ENCODE measurements at places on chromosomes 3 and 15.
A peak's percentile ranks its signal among the peaks of the same experiment; 100 is the strongest.

DNA sequence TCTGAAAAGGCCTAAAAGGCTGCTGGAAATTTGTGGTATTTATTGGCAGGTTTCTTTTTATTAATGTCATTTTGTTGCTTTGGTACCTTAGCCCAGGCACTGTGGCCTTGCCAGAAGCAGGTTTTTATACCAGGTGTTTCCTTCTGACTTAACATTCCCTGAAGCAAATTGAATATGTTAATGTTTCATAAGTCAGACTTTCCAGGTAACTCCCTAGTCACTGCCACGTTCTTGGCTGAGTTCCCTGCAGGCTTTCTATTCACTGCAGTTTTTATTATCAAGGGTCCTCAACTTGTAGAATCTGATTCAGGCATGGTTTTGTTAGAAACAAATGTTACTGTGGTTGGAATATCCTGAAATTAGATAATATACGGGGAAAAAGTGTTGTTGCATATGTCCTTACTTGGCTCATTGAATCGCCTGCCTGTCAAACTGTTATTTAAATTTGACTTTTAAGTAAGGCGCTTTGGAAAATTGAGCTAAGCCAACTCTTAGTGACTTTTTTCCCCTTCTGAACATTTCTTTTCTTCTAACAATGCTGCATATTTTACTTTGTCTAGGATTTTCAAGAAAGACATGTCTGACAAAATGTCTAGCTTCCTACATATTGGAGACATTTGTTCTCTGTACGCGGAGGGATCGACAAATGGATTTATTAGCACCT, 22.9 kb downstream of the ITPR1 start:
- no peak for DNase-seq

- no peak for DNase-seq
Observed at GRCh38 chr15:85771781-85772445, 22.8 kb downstream of the KLHL25 start.

DNA sequence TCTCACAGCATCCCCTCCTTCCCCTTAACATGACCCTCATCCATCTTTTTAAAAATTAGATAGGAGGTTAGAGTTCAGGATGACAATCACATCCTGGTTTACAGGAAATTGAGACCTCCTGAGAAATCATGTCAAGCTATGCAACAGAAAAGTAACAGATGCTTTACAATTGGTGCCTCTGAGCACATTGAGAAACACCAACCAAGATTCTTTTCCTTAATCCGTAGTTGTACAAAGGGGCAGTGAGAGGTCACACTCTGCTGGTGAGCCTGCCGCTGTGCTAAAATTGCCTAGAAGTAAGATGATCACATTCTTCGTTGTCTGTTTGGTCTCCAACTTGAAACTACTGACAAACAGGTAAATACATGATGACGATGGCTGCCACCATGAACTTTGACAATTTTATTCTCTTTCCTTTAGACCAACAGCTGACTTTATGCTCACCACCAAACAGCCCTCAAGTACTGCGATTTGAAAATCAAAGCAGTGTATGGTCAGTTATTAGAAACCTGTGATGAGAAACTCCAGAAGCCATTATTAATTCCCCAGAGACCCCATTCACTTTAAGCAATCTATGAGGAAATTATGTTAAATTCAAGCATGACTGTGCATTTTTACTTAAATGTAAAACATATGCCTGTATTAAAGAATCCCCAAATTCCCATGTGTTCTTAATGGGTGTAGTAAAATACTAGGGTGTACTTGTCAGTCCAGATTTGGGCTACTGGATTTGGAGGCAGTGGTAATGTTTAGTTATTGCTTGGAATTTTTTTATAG, 210.7 kb upstream of the UBE2E1 start:
- no peak for DNase-seq

DNA sequence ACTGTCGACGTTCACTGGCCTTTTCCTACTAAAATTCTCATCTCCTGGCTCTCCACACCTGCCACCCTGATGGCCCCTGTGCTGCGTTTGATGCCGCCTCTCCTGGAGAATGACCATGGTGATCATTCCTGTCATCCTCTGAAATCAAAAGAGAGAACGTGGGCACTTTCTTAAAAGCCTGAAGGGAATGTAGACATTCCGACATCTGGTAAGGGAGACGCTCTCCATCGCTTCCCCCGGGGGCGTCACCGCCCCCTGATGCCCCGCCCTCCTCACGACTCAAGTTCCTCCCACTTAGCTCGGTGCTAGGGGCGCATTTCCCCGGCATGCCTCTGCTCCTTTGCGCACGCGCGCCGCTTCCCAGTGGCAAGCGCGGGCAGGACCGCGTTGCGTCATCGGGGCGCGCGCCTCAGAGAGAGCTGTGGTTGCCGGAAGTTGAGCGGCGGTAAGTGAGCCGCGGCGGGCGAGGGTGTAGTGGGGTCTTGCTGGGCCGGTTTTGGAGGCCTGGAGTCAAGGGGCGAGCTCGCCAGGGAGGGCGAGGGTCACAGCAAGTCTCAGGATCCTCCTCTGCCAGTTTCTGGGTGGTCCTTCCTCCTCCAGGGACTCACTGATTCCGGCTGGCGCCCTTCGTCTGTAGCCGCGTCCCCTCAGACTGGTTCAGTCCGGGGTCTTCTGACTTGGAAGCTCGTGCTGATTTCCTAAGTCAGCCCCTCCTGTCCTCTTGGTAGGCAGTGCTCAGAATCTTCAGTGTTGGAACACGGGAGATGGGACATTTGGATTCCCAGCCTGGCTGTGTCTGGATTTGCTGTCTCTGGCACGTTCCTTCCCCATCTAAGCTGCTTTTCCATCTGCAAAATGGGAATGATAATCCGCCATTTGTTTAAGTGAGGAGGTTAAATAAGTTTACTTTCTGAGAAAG, at the start of gene ATG7:
Gene ATG7, plus strand, starts transcription at position 412 of the 919 bp plus-strand sequence. CDS start 26,299 bp downstream, outside the sequence.
- peak; percentile 40 for DNase-seq

GRCh38 chr15:37788330-37788729, 146.1 kb upstream of the TMCO5A start:
- no peak for DNase-seq

DNA sequence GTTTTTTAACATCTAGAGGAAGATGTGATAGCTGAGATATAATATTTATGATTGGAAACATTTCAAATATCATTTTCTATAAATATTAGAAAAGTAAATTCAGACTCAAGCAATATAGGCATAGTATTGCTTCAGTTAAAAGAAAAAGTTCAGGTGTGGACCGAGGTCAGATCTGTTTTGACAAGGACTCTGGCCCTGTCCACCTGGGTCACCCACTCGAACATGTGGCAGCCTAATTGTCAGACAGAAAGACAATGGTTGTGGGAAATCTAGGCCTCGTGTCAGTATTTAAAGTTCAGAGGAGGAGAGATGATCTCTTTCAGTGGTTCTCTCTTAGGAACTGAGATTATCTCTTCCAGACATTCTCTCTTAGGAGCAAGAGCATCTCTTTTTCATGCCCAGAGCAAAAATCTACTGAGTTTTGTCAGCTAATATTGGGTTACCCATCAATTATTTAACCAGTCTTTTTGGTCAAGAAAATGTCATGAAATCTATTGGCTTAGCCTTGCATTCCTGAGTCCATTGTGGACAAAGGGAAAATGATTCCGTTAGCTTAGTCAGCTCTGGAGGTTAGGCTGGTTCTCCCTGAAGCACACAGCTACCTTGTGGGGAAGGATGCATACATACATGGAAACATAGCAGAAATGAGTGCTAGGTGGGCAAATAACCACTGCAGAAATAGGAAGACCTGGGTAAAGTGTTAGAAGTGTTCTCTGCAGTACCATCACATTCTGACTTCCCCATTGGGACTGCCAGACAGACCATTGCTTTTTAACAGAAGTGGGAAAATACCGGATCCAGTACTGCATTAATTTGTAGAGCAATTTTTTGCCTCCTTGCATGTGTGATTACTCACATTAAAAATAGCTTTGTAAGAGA, 343.3 kb downstream of the GRM7 start:
- DNase-seq, result no peak
